ENCODE measurements at places on chromosomes 12 and 14. TPM values are rescaled to one million over a fixed set of nuclear protein-coding genes. Genes with fewer than 3 reads are reported as not detected.

The MGP gene
- total RNA-seq: 42.8 TPM

The AQP5 gene
- total RNA-seq: not detected

DNA sequence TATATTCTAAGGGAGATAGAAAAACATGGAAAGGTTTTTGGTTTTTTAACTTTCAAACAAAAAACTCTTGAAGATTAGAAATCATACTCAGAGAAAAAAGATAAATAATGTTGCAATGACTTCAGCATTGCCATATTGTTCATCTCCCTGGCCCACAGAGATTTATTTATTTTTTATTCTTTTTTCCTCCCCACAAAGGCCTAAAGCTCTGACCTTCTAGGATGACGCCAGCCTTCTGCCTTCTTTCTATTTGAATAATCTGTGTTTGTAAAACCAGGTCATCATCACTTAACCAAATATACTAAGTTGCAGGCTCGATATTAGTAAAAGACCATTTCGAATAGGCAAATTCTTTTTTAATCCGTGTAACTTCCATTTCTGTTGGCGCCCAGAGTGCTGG lies 4.4 kb upstream of the DCP1B start:
- DNase-seq: no peak

DNA sequence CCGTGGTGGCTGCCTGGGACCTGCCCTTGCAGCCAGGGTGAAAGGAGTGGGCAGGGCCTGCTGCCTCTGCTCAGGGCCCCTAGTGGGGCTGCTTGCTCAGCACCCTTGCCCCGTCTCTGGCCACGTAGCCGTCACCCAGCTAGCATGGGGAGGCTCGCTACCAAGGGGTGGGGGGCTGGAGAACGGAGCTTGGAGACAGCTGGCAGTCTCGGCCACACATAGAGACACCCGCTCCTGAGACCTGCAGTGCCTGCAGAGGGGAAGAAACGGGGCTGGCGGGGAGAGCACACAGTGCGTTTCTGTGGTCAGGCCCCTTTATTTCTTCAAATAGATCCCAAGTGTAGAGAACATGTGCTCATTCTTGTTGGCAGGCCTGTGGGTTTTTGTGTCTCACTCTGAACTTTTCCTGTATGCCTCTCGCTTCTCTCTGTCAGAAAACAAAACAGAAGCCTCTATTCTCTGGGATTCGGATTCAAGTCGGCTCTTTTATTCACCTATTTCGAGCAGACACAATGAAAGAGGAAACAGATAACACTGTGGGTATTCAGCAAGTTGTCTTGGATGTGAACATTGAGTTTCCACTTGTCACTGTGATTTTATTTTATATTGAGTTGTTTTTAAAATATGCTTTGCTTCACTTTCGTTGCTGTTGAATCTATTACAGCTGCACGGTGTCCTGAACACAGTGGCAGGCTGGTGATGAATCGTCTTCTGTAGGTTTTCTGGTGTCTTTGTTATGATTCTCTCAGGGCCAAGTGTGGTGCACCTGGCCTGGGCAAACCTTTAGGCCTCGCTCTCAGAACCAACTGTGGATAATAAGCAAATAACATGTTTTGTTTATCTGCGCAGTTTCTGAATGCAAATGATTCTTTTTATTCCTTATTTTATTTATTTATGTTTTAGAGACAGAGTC lies 26.5 kb downstream of the PACS2 start:
- no peak for DNase-seq

GRCh38 chr12:65615118-65615517 lies 209.2 kb upstream of the HMGA2 start:
- no peak for DNase-seq

DNA sequence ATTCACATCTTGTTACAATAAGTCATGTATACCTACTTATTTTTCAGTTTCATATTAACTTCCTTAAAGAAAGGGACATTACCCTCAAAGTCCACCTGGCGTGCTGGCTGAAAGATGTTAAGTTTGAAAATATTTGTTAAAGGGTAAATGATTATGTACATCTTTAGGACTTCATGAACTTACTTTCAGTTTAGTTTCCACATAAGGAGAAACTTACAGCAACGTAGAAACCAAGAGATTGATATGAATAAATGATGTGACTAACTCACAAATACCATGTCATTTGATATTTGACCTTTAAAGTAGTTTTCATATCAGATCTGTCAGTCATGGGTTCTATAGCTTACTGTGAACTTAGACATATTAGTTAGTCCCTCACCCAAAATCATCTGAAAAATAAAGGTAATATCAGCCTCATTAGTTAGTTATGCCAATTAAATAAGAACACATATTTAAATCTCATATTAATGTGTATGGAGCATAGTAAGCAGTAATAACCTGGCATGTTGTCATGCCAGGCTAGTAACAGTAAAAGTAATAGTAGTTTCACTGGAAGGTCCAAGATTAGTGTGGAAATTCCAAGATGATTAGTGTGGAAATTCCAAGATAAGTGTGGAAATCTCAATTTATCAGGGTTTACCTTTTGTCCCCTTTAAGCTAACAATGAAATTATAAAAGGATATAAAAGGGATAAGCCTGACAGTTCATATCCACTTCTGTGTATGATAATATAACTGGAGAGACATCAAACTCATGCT lies 1.9 kb upstream of the CLEC2D start:
- DNase-seq: no peak

Measured in H4 (cell line).